Fibroblast of skin of right biceps (primary cell): ENCODE measurements at places on chromosomes 7 and 10.
A peak's percentile ranks its signal among the peaks of the same experiment; 100 is the strongest.

GRCh38 chr10:88343761-88344484 lies 239.2 kb downstream of the RNLS start:
- no peak for DNase-seq

DNA sequence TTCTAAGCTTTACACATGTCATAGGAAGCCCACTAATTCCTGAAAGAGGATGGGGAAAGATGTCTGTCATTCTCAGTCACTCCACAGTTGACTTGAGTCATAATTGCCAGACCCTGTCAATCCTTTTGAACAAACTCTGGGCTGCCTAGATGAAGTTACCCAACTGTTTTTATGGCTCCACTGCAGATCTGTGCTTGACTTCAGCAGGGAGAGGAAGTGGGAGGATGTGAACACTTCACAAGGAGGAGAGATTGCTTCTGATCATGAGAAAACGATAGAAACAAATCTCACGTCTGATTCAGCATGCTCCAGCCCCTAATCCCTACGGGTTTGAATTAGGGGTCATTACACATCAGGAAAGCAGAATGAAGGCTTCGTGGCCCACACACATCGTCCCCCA lies 596.6 kb upstream of the CELF2 start:
- DNase-seq = no peak

- DNase-seq = no peak
These were observed 64.1 kb downstream of the CFAP58 start for GRCh38 chr10:104417637-104418292.

GRCh38 chr10:101031128-101031795 lies at the start of the genes PDZD7 and SFXN3:
PDZD7 (minus strand) TSS chr10:101031129; CDS start chr10:101030219, 910 bp downstream.
SFXN3 (plus strand) TSS chr10:101031234; CDS start chr10:101034695, 3,461 bp downstream.
- peak; percentile 95 for DNase-seq

DNA sequence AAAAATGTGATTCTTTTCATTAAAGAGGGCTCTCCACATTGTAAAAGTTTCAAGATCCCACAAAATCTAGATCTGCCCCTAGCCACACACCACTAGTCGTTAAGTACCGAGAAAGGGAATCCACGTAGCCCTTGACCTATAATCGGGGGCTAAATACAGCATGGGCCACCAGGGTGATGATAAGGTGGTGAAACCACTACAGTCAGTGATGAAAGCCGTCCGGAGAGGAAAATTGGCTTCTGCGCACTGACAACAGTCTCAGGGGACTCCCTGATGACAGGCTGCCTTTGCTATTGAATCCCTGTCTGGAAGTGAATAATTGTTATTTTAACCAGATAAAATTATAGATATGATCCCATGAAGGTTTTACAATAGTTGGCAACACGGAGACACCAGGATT lies 4.6 kb downstream of the TECTB start:
- DNase-seq = no peak

DNA sequence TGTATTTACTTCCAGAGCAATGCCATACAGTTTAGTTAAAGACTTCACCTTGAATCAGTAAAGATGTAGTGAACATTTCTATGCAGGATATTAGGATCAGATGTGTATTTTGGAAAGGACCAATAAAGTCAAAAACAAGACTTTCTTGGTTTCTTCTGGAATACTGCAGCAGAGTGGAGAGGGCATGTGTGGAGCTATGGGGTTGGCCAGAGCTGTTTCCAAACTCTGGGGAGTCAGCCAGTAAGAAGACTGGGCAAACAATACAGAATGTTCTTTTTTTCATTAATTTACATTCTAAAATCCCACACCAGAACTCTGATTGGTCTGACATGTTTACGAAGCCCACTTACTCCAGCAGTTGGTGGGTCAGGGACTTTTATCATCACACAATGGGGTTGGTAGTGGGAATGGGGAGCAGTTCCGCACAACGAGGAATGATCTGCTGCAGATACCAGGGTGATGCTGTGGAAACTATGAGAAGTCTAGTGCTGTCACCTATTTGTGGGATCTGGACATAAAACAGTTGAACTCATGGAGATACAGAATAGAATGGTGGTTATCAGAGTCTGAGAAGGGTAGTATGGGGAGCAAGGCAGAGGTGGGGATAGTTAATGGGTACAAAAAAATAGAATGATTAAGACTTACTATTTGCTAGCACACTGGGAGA lies 267.7 kb downstream of the MALRD1 start:
- DNase-seq = no peak

- DNase-seq = peak; percentile 36
These were observed 44.2 kb downstream of the ZCCHC24 start for GRCh38 chr10:79401015-79401921.

DNA sequence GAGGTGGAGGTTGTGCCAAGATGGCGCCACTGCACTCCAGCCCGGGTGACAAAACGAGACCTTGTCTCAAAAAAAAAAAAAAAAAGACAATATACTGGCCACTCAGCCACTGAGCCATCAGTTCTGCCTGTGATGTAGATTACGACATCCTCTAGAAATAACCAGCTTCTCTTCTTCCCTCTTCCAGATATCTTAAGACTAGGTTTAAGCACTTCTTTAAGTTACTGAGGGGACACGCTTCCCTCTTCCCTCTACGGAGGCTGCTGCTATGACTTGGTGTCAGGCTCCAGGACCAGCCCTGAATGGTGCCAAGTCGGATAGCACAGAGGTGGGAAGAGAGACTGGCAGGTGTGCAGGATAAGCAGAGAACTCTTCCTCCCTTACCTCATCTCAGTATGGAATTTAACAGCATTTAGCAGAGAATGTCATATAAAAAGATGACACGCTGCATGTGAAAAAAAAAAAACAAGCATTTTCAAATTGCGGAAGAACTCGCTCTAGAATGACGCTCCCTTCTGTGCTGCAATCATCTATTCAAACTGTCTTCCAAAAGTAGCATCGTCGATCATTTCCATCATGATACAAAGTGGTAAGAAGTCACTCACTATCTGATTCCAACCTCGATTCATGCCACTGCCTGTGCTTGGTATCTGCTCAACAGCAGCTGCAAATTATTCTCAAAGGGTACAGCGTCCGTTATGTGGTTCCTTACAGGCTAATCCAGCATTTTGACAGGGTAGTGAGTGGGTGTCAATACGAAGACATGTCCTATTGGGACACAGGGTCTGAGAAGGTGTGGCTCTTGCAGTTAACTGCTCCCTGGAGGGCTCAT lies 13.8 kb downstream of the DAGLB start:
- DNase-seq = no peak

GRCh38 chr7:101315336-101315735 lies 6.3 kb downstream of the IFT22 start:
- DNase-seq = peak; percentile 45

DNA sequence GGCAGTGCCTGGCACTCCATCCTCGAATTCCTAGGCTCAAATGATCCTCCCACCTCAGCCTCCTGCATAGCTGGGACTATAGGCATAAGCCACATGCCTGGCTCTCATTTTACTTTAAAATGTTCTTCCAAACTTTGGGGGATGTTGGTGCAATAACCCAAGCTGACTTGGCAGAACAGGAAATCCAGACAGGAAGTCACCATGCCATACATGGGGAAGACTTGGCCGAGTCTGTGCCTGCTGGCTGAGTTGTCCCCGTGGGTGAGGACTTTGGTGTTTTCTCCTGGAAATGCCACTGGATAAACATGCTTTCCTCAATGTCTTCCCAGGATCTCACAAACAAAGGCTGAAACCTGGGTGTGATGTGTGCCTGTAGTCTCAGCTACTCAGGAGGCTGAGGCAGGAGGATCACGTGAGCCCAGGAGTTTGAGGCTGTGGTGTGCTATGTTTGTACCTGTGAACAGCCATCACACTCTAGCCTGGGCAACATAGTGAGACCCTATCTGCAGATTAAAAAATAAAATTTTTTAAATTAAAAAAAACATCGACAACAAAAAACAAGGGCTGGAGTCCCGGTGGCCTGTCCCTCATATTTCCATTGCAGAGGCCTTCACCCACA lies 19.8 kb downstream of the HKDC1 start:
- peak; percentile 34 for DNase-seq

DNA sequence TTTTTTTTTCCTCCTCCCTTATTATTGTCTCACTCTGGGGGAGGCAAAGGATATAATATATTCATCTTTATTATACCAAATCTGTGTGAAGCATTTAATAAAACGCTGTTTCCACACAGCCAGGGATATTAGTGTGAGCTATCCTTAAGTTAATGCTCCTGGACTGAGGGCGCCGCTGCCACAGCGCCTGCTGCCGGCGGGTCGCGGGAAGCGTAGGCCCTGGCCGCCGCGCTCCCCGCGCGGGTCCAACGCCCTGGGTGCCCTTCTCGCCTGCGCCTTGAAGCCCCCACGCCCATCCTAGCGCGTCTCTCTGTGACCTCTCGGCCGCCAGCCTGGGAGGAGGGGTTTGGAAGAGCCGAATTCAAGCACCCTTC lies 9.5 kb upstream of the LBX1 start:
- no peak for DNase-seq

GRCh38 chr7:26449175-26450165 lies 157.8 kb downstream of the SNX10 start:
- DNase-seq = peak; percentile 71

DNA sequence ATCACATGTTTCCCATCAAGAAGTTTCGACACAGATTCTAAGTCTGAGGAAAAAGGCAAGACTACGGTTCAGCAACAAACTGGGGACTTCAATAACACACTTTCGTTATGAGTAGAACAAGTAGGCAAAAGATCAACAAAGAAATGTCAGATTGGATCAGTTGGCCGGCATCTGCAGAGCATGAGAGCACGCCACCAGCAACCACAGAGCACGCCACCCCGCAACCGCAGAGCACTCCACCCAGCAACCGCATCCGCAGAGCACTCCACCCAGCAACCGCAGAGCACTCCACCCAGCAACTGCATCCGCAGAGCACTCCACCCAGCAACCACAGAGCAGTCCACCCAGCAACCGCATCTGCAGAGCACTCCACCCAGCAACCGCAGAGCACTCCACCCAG lies 89.7 kb upstream of the FAM20C start:
- no peak for DNase-seq

DNA sequence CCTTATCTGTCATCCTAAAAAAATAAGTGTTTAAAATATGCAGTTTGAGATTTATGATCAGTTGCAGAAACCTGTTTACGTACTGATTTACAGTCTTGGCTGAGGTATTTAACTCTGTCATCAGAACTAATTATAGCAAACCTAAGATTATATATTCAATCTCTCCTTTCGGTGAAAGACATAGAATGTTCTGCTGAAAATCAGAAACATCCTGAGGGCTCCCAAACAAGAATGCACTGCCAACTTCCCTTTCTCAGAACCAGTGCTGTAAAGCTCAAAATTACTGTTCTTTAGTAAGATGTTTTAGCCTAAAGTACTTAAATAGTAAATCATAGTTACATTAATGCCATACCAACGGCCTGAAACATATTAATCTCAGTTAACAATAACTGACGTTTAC lies 34.3 kb downstream of the FAM204A start:
- peak; percentile 2 for DNase-seq

- peak; percentile 49 for DNase-seq
These were observed 649 bp downstream of the IDE start for GRCh38 chr10:92573091-92573797.

- DNase-seq = no peak
These were observed 275.8 kb upstream of the LYZL1 start for GRCh38 chr10:29012926-29013554.

- peak; percentile 96 for DNase-seq
These were observed 74.6 kb upstream of the FRMD4A start for GRCh38 chr10:14405076-14406065.

DNA sequence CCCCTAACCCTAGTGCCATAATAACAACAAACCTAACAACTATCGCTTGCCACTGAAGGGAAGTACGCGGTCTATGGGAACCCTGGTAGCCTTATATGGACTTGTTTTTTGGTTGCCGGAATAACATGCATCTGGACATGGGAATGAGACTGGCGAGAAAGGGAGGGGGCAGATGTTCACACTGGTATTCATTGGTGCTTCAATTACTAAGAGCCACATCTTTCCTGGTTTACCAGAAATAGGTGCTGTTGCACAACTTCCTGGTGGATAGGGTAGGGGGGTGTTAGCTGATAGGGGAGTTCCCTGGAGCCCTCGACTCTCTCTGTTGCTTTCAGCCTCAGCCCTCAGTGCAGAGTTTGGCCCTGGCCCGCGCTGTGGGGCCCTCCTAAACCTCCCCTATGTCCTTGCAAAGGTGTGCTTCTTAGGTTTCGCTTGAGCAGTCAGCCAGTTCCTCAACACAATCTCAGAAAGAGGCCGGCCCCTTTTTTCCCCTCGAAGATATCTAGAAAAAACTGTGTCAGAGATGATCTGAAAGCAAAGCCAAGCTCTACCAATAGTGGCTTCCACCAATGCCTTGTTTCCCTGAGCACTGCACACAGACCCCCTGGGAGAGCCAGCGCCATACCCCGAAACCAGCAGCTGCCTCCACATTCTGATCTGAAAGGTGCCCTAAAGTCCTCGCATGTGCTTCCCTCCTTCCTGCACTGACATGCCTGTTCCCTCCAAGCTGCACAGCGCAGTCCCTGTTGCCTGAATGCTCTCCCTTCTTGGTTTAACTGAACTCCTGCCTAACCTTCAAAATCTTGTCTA lies 13.5 kb downstream of the TBXAS1 start:
- DNase-seq = no peak

DNA sequence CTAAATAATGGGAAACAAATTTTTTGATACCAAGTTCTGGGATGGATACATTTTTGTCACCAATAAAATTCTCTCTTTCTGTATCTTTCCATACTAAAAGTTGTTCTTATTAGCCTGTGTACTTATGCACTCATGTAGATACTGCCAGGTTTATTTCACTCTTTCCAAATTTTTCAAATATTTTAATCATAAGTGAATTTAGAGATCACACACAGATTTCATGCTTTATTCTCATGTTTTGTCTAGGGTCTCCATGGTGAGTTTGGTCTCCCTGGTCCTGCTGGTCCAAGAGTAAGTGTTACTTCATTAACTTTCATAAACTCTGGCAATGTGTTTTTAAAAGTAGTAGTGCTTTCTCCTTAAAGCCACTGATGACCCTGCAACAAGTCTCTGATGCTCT lies 20.3 kb downstream of the COL1A2 start:
- DNase-seq = no peak

DNA sequence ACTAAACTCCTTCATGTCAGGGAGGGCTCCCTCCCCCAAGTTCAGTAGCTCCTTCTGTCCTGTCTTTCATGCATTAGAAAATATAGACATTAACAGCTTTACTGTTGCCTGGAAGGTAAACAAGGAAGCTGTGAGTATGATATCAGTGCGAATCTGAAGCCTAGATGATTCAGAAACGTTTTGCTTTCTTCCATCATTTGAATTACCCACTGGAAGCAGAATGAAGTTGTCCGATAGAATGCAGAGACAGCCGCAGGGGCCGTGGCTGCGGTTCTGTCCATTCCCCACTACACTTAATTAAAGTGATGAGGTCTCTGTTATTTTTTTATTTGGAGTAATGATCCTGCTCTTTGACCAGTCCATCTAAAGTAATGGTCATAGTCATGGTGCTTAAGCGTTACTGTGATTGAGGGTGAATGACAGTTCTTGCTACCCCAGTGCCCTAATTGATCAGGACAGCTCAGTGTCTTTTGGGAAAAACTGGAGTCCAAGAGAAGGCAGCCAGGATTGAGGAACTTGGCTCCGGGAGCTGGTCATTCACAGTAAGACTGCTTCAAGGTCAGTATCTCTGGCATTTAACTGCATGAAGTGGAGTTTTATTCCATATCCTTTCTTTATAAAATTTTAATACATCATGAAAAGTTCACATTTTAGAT lies 69.9 kb downstream of the PTPRE start:
- no peak for DNase-seq

- peak; percentile 38 for DNase-seq
These were observed 34.4 kb downstream of the AGR3 start for GRCh38 chr7:16847381-16847860.

- no peak for DNase-seq
These were observed 17.7 kb upstream of the NKX6-2 start for GRCh38 chr10:132803416-132804210.

GRCh38 chr7:39847227-39847626 lies 102.8 kb upstream of the CDK13 start:
- DNase-seq = peak; percentile 9

- DNase-seq = no peak
These were observed 421.7 kb upstream of the NUPR2 start for GRCh38 chr7:56537952-56538351.
